ENCODE measurements at places on chromosomes 11 and 22.

DNA sequence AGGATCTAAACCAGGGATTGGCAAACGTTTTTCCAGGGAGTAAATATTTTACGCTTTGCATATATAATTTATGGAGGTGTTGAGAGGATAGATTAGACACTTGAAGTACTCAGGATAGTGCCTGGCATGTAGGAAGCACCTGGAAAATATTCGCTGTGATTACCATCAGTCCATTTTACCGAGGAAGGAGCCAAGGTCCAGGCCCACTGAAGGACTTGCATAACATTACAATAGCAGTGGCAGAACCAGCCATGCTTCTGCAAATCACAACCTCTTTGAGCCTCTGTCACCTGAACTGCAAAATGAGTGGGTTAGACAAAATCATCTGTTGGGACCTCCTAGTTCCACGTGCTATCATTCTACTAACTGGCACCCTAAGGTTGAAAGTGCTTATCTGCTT lies 5.4 kb downstream of the FUT4 start:
- no peak for DNase-seq

DNA sequence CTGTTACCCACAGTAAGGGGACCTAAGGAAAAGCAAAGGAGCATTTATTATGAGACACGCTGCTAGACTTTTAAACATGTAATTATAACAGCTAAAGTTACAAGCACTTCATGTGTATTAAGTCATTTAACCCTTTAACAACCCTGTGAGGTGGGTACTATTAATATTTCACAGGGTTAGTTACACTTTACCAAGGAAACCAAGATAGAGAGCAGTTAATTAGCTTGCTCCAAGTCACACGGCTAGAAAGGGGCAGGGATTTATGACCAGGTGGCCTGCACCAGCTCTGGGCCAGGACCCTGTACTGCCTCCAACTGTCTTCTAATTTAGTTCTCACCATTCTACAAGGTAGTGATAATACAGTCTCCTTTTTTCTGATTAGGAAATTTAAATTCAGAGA lies 74.9 kb downstream of the RPL27A start:
- no peak for DNase-seq

GRCh38 chr11:45105233-45105983 lies 41.0 kb upstream of the PRDM11 start:
- DNase-seq = peak; percentile 20

DNA sequence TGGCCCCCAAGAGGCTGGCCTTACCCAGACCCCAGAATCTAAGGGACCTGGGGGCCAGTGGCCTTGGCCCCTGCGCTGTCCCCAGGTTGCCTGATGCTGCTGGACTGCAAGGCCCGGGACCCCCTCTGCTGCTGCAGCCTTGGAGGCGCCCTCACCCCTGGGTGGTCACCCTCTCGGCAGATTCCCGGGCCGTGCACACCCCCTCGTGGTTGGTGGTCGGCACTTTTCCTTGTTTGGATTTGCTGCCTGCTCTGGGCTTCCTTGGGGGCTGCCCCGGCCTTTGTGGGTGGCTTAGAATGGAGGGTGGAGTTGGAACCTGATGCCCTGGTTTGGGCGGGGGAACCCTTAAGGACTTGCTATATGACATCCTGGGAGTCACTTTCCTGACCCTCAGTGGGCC lies 5.3 kb downstream of the RIN1 start:
- DNase-seq = no peak

DNA sequence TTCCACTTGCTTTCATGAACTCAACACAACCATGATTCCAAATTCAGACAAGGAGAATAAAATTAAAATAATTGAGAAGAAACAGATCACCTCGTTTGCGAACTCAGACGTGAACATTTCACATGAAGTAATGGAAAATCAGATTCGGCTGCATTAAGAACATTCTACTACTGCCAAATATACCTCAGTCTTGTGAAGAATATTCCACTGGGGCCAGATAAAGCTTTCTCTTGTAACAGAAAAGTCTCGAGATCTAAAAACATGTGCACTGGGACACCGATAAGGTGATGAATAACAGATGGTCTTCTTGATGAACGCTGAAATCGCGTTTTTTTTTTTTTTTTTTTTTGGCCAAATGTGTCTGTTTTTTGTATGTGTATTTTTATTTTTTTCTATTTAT lies 761.1 kb downstream of the BRD1 start:
- no peak for DNase-seq

DNA sequence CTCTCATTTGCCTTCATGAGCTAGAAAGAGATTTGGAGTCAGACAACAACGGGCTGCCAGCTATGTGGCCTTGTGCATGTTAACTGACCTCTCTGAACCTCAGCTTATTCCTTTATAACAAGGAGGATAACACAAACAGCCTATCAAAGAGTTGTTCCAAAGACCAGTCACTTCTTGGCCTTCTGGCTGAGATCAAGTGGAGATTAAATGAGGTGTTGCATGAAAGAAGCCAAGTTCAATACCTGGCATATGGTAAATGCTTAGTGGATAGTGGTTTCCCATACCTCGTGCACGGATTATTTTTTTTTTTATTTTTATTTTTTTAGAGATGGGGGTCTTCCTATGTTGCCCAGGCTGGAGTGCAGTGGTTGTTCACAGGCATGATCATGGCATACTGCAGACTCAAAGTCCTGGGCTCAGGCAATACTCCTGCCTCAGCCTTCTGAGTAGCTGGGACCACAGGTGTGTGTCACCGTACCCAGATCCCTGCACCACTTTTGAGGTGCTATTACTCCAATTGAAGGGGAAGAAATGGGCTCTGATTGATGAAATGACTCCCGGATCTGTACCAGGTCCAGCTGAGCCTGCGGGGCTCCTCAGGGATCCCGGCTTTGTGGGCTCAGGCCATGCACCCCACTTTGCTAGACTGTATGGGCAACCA lies 4.9 kb downstream of the LGALS1 start:
- no peak for DNase-seq

- DNase-seq = no peak
Measured at GRCh38 chr22:38104084-38104483, 6.4 kb downstream of the BAIAP2L2 start.

- DNase-seq = no peak
Measured at GRCh38 chr11:22930816-22931594, 70.7 kb upstream of the CCDC179 start.

DNA sequence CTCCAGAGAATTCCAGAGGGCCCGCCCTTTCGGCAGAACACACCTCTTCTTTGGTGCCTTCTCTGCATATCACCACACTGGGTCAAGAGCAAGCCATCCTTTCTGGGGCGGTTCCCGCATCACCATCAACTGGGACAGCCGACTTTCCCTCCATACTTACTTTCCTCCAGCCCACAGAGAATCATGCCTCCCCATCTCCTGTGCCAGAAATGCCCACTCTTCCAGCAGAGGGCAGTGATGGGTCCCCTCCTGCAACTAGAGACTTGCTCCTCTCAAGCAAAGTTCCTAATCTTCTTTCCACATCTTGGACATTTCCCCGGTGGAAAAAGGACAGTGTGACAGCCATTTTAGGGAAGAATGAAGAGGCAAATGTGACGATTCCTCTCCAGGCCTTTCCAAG lies 157.7 kb downstream of the C11orf91 start:
- DNase-seq = no peak

- DNase-seq = no peak
Measured at GRCh38 chr11:34864424-34864823, 51.8 kb downstream of the APIP start.

GRCh38 chr22:36258701-36259614 lies 6.0 kb downstream of the APOL1 start:
- no peak for DNase-seq

Measured in stimulated activated CD8-positive, alpha-beta memory T cell treated with anti-CD3 and anti-CD28 coated beads, Interleukin-2, amount 100 ng/mL, for 1 hour (primary cell).